ENCODE measurements at places on chromosomes 4 and X.

GRCh38 chr4:129394635-129395034 is 298.7 kb downstream of the C4orf33 start:
- DNase-seq: no peak

GRCh38 chr4:150002561-150002960 is 75.7 kb upstream of the DCLK2 start:
- no peak for DNase-seq

- DNase-seq: no peak
Measured at GRCh38 chrX:132209527-132209926, 9.7 kb downstream of the RAP2C start.

- no peak for DNase-seq
Measured at GRCh38 chr4:52560844-52561280, 98.2 kb downstream of the USP46 start.

- DNase-seq: peak; percentile 32
Measured at GRCh38 chr4:143186649-143187048, 1.9 kb downstream of the USP38 start.

DNA sequence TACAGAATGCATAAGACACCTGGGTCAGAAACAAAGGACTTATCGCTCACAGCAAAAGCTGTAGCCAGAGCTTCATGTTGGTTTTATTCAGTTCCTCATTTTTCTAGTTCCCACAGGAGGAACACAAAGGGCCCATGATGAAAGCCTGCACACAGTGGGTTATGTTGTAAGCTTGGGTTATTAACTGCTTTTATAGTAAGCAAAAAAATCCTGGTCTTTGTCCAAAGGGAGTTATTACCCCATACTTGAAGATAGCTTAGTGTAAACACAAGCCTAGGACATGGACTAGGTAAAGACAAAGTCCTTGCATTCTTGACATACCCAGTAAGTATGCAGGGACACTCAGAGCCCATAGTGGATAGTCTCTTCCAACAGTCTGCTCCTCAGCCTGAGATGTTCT is 11.7 kb downstream of the BBS12 start:
- no peak for DNase-seq

DNA sequence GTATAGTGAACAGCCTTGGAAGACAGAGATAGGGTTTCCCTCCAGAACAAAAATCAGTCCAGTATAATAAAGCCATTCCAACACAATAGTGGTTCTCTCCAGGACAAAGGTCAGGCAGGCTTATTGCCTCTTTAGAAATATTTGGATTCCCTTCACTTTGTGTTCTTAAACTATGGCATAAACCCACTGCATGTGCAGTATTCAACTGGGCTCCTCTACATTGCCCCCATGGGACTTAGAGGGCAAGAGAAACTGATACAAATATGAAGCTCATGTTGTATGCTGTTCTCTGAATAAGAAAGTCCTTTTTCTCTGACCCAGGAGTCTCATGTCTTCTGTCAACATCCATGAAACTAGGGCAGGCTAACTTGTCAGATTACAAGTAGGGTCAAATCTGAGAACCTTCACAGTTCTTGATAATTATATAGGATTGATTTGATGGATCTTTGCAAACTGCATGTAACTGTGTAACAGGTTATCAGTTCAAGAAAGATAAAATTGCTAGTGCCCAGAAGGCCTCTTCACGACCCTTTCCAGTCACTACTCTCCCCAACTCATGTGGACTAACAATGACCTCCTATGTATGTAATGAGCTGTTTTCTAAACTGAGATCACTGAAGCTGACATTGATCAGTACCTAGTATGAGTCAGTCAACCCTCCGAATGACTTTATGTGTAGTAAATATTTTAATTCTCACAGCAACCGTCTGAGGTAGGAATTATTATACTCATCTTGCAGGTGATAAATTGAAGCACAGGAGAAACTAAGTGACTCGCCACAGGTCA is 31.9 kb upstream of the FAM9C start:
- no peak for DNase-seq

- DNase-seq: no peak
Measured at GRCh38 chr4:110152386-110152785, 46.0 kb downstream of the ELOVL6 start.

GRCh38 chr4:133162941-133163340 is 13.8 kb downstream of the PCDH10 start:
- DNase-seq: no peak

- no peak for DNase-seq
Measured at GRCh38 chr4:128335541-128335940, 47.9 kb upstream of the PGRMC2 start.

DNA sequence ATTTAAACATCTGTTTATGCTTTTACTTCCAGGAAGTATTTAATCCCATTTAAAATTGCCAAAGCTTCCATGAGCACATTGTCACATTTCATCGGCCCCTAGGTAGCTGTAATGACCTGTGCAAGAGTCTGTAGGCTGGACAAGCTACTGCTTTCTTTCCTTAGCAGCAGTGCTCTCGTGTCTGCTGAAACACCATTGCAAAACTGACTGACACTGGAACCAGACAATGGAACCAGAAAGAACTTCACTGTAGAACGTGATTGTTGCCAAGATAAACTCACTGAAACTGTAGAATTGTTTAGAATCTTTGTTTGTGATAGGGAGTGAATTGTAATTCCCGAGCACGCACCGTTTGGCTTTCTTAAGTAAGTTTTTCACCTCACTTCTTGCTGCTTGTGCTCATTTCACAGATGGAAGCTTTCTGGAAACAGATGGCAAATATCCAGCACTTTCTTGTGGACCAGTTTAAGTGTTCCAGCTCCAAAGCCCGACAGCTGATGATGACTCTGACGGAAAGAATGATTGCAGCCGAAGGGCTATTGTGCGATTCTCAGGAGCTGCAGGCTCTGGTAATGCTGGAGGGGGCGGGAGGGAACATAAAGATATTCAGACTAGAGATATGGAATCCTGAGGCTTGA is 36.9 kb downstream of the EVC start:
- DNase-seq: no peak

DNA sequence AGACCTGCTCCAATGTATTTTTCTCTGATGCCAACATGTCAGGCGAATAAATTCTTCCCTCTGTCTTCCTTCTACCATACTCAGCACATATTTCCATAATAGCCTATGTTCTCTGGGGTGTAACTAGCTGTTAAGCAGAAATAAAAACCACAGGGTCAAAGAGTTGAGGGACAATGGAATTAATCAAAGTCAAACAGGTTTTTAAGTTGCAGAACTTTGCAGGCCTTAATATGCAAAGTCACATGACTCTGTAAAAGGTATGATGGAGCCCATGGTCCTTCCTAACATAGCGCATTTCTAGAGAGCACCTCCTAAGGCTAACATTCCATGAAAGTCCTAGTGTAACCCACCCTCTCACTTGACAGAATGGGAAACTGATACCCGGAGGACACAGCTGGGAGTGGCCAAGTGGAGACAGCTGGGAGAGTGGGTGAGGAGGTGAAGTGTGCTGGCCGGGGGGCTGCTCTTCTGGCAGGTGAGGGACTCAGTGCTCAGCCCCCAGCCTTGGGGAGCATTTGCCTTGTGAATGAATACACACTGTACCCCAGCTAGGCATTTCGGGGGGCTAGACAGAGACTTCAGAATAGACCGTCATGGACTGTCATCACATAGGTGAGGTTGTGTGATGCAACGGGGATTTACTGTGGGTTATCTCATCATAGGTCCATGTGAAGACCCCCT is 8.4 kb upstream of the SORCS2 start:
- no peak for DNase-seq

- DNase-seq: no peak
Measured at GRCh38 chrX:33178690-33179089, 32.7 kb downstream of the DMD start.

- no peak for DNase-seq
Measured at GRCh38 chr4:87360338-87360935, 30.6 kb downstream of the HSD17B11 start.

DNA sequence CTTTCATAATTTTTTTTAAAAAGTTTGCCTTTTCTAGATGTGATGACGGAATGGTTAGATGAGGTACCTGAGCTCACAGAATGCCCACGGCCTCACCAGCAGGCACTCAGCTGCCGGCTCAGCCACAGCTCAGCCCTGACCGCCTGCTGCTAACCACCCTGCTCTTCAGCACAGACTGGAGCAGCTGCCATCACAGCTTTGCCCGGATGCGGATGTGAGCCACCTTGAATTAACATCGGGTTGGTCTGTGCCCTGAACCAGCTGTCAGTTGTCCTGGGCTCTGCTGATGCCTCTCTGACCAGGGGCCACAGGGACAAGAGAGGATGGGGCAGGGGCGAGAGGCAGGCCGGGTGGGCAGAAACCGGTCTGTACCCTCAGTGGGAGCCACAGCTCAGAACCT is 93.3 kb downstream of the HMX1 start:
- DNase-seq: no peak

GRCh38 chr4:76952656-76953582 is 3.4 kb downstream of the SEPTIN11 start:
- no peak for DNase-seq

- DNase-seq: peak; percentile 48
Measured at GRCh38 chr4:15988222-15988621, 25.2 kb upstream of the FGFBP2 start.

- DNase-seq: no peak
Measured at GRCh38 chrX:138519296-138519695, 192.2 kb downstream of the FGF13 start.

- no peak for DNase-seq
Measured at GRCh38 chr4:120841580-120841979, 80.9 kb downstream of the PRDM5 start.

GRCh38 chr4:95167805-95168204 is 381.0 kb downstream of the UNC5C start:
- DNase-seq: no peak

DNA sequence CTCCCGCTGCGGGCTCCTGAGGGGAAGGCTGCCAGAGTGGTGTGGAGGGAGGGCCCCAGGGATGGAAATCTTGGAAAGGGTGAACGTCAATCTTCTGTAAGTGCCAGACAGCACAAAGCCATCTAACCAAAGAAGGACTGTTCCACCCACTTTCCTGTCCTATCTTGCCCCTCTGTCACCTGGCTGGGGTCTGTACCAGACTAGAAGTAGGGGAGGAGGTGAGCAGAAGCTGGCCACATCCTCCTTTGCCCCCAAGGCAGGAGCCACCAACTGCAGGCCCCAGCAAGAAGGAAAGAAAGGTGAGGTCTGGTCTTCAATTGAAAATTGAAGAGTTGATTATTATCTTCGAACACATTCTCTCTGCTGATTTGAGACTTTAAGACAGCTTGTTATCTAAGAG is 214.4 kb upstream of the LEF1 start:
- no peak for DNase-seq

Data from Jurkat, Clone E6-1 (cell line).